ENCODE measurements at places on chromosomes 3 and 15. TPM values are rescaled to one million over a fixed set of nuclear protein-coding genes. Genes with fewer than 3 reads are reported as not detected.

- no peak overlapping the region for H3K4me3 ChIP-seq
- no peak for DNase-seq
- H3K4me1 ChIP-seq = peaks cover 10% of the 10 kb centered on the region
- no peak overlapping the region for H3K27ac ChIP-seq
These were observed 21.1 kb downstream of the IL1RAP start for GRCh38 chr3:190534986-190535385.

GRCh38 chr3:87033205-87033604, 42.3 kb upstream of the VGLL3 start:
- H3K4me3 ChIP-seq = no peak overlapping the region
- H3K27ac ChIP-seq = no peak overlapping the region
- peaks cover 2% of the 10 kb centered on the region for H3K27me3 ChIP-seq

- H3K27me3 ChIP-seq = no peaks in the 10 kb centered on the region
- no peaks in the 10 kb centered on the region for H3K4me1 ChIP-seq
- H3K36me3 ChIP-seq = no peaks in the 10 kb centered on the region
- DNase-seq = no peak
- H3K4me3 ChIP-seq = no peak overlapping the region
These were observed 283.1 kb upstream of the ATP10A start for GRCh38 chr15:26146202-26146601.

- peaks cover 11% of the 10 kb centered on the region for H3K4me1 ChIP-seq
- H3K27ac ChIP-seq = no peak overlapping the region
- no peaks in the 10 kb centered on the region for H3K27me3 ChIP-seq
- peak; percentile 11 for DNase-seq
- no peaks in the 10 kb centered on the region for H3K36me3 ChIP-seq
These were observed 135.5 kb upstream of the COL8A1 start for GRCh38 chr3:99502871-99503270.

DNA sequence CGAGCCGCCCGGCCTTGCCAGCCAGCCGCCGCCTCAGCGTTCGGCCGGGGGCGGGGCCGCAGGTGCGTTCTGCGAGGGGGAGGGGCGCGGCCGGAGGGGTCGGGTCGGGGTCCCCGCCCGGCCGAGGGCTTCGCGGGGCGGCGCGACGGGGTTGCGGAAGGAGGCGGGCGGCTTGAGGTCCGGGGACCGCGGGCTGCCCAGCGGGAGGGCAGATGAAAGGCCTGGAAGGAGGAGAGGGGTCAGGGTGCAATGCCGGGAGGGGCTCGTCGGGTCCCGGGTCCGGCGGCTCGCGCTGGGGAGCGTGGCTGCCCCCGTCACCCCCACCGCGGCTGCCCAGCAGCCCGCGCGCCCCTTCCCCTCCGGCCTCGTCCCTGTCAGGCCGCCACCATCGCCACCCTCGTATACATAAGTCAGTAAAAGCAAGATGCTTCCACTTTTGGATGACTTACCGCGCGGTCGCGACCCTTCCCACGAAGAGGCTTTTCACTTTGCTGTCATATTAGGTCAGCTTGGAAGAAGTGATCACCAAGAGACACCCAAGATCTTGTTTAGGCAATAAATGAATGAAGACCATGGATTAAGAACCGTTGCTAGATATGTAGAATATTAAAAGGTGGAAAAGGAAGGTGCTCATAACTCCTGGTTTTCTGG, 620 bp upstream of the ANP32A start:
- H3K36me3 ChIP-seq = no peaks in the 10 kb centered on the region
- DNase-seq = no peak
- peak overlapping the region; percentile 78 for H3K4me3 ChIP-seq
- H3K4me1 ChIP-seq = peaks cover 5% of the 10 kb centered on the region
- no peaks in the 10 kb centered on the region for H3K27me3 ChIP-seq

DNA sequence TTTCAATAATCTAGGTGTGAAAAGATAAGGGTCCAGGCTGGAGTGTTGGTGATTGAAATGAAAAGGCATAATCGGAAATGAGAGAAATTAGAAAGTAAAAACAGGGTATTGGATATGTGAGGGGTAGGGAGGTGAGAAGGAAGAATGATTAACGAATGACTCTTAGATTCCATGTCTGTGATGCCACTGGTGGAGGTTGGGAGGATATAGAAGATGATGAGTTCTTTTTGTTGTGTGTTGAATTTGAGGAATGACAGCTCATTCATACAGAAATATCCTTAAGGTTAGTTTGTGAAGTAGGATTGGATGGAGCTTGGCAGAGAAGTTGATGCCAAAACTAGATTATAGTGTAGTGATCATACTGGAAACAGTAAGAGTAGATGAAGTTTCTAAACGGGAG, 72.2 kb upstream of the CCNL1 start:
- H3K36me3 ChIP-seq = no peaks in the 10 kb centered on the region
- H3K4me1 ChIP-seq = no peaks in the 10 kb centered on the region
- H3K27me3 ChIP-seq = no peaks in the 10 kb centered on the region
- H3K27ac ChIP-seq = no peak overlapping the region
- H3K4me3 ChIP-seq = no peak overlapping the region

DNA sequence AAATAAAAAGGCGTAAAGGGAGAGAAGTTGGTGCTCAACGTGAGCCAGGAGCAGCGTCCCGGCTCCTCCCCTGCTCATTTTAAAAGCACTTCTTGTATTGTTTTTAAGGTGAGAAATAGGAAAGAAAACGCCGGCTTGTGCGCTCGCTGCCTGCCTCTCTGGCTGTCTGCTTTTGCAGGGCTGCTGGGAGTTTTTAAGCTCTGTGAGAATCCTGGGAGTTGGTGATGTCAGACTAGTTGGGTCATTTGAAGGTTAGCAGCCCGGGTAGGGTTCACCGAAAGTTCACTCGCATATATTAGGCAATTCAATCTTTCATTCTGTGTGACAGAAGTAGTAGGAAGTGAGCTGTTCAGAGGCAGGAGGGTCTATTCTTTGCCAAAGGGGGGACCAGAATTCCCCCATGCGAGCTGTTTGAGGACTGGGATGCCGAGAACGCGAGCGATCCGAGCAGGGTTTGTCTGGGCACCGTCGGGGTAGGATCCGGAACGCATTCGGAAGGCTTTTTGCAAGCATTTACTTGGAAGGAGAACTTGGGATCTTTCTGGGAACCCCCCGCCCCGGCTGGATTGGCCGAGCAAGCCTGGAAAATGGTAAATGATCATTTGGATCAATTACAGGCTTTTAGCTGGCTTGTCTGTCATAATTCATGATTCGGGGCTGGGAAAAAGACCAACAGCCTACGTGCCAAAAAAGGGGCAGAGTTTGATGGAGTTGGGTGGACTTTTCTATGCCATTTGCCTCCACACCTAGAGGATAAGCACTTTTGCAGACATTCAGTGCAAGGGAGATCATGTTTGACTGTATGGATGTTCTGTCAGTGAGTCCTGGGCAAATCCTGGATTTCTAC, at the start of gene RARB:
Gene RARB (plus strand): TSS at position 322 of the 847 bp plus-strand sequence. CDS start 469 bp downstream, at position 791.
- peaks cover 25% of the 10 kb centered on the region for H3K27me3 ChIP-seq
- no peaks in the 10 kb centered on the region for H3K36me3 ChIP-seq
- no peaks in the 10 kb centered on the region for H3K4me1 ChIP-seq
- peak; percentile 81 for DNase-seq
- peak within 1 kb of the TSS; percentile 52 for H3K4me3 ChIP-seq

DNA sequence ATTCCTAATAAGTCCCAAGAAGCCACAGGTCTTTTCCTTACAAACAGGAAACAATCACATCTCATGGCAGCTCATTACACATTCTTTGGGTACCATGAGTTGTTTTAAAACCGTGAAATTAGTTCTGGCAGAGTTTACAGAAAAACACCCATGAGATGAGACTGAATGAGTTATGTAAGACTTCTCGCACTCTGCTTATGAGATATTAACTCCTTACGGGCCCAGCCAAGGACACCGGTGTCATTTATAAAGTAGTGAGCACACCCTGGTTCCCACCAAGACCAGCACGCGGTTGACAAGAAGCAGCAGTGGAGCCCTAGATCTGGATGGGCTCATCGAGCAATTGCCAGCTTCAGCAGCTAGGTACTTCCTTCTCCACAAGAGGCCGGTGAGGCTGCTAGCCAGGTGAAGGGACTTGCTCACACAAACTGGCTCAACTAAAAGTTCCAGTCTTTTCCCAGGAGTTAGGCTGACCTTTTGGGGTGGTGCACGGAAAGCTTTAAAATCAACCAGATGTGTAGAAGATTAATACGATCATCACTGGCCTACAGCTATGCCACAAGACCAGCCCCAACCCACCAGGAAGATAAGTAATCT, 318.6 kb upstream of the ICE2 start:
- DNase-seq = no peak
- H3K27me3 ChIP-seq = no peaks in the 10 kb centered on the region
- no peak overlapping the region for H3K4me3 ChIP-seq
- H3K4me1 ChIP-seq = peaks cover 8% of the 10 kb centered on the region
- no peak overlapping the region for H3K27ac ChIP-seq

GRCh38 chr3:69882560-69882959, 117.0 kb upstream of the SAMMSON start:
- no peak overlapping the region for H3K4me3 ChIP-seq
- H3K27ac ChIP-seq = no peak overlapping the region
- H3K27me3 ChIP-seq = no peaks in the 10 kb centered on the region
- H3K36me3 ChIP-seq = peaks cover 8% of the 10 kb centered on the region
- H3K4me1 ChIP-seq = peaks cover 5% of the 10 kb centered on the region

DNA sequence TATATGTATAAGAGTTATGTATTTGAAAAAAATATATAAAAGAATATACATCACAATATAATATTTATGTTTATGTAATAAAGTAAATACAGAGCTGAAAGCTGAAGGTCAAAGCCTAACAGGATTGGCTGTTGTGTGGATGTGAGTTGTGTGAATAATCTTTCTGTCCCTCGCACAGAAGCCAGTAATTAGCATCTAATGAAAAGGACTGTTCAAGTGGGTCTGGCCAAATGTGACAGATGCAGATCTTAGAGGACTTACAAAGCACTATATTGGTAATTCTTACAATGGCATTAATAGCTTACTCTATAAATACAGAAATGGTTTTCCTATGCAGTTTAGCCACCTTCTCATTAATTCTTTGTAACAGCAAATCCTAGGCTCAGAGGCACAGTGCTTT, 2.4 kb downstream of the MKRN3 start:
- no peaks in the 10 kb centered on the region for H3K27me3 ChIP-seq
- H3K4me3 ChIP-seq = no peak overlapping the region
- no peaks in the 10 kb centered on the region for H3K4me1 ChIP-seq
- no peak overlapping the region for H3K27ac ChIP-seq

DNA sequence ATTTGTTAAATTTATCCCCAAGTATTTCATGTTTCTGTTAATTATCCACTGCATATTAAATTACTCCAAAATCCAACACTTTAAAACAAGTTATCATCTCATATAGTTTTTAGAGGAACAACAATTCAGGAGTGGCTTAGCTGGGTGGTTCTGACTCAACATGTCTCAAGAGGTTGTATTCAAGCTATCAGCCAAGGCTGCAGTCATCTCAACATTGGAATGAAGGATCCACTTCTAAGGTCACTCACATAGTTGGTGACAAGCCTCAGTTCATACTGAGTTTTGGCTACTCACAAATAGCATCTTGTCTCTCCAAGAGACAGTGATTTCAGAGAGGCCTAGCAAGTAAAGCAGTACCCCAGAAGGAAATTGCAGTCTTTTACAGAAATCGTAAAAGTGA, 134.7 kb downstream of the NR2E3 start:
- H3K27ac ChIP-seq = no peak overlapping the region
- H3K4me1 ChIP-seq = no peaks in the 10 kb centered on the region
- H3K27me3 ChIP-seq = no peaks in the 10 kb centered on the region
- H3K36me3 ChIP-seq = no peaks in the 10 kb centered on the region
- no peak overlapping the region for H3K4me3 ChIP-seq

RTP1 gene
- total RNA-seq = not detected

PLOD2 gene
- total RNA-seq = 117 TPM

MINAR1 gene
- 1.6 TPM for total RNA-seq
